ENCODE measurements at places on chromosomes 4 and X. TPM values are rescaled to one million over a fixed set of nuclear protein-coding genes. Genes with fewer than 3 reads are reported as not detected.

DNA sequence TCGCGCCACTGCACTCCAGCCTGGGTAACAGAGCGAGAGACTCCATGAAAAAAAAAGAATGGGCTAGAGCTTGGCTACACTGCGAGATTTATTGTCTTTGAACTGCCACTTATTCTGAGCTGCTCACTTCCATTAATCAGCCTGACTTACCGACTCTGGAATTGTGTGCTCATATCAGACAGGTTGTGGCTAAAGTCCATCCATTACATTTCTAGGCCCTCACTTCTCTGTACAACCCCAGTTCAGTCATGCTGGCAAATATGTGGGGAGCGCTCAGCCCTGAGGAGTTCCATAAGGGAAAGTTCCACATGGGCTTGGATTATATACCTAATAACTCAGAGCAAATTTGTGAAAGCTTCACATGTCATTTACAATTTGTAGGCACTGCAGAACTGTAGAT lies 270.6 kb downstream of the TRIML1 start:
- H3K27me3 ChIP-seq, result no peaks in the 10 kb centered on the region
- H3K36me3 ChIP-seq, result no peaks in the 10 kb centered on the region
- no peak overlapping the region for H3K4me3 ChIP-seq
- H3K27ac ChIP-seq, result no peak overlapping the region

MGARP gene
- 1.4 TPM for total RNA-seq

GRCh38 chr4:75666299-75666698 lies 6.9 kb downstream of the G3BP2 start:
- no peaks in the 10 kb centered on the region for H3K27me3 ChIP-seq
- H3K4me1 ChIP-seq, result peaks cover 21% of the 10 kb centered on the region
- no peak overlapping the region for H3K27ac ChIP-seq
- H3K36me3 ChIP-seq, result peaks cover 8% of the 10 kb centered on the region

SPP1 gene
- total RNA-seq, result 256 TPM

PTCHD1 gene
- total RNA-seq, result under 0.01 TPM

- no peaks in the 10 kb centered on the region for H3K27me3 ChIP-seq
- no peak for DNase-seq
- H3K4me1 ChIP-seq, result no peaks in the 10 kb centered on the region
- H3K27ac ChIP-seq, result no peak overlapping the region
- H3K4me3 ChIP-seq, result no peak overlapping the region
Observed at GRCh38 chrX:153649178-153649914, 2.3 kb downstream of the DUSP9 start.

GRCh38 chr4:148091896-148092295 lies 350.3 kb downstream of the NR3C2 start:
- H3K27ac ChIP-seq, result no peak overlapping the region
- H3K4me3 ChIP-seq, result no peak overlapping the region
- no peaks in the 10 kb centered on the region for H3K36me3 ChIP-seq
- no peak for DNase-seq

DNA sequence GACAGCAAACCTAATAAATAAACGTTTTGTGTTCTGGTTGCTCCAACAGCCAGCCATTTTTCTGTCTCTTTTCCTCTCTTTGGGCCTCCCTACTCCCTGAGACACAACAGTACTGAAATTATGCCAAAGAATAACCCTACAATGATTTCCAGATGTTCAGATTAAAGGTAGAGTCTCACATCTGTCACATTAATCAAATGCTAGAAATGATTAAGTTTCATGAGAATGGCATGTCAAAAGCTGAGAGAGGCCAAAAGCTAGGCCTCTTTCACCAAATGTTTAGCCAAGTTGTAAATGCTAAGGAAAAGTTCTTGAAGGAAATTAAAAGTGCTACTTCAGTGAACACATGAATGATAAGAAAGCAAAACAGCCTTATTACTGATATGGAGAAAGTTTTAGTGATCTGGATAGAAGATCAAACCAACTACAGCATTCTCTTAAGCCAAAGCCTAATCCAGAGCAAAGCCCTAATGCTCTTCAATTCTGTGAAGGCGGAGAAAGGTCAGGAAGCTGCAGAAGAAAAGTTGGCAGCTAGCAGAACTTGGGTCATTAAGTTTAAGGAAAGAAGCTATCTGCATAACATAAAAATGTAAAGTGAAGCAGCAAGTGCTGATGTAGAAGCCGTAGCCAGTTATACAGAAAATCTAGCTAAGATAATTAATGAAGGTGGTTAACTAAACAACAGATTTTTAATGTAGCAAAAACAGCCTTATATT lies 182.1 kb upstream of the NUDT6 start:
- H3K36me3 ChIP-seq, result no peaks in the 10 kb centered on the region
- DNase-seq, result no peak
- no peak overlapping the region for H3K4me3 ChIP-seq
- H3K27me3 ChIP-seq, result no peaks in the 10 kb centered on the region
- peaks cover 15% of the 10 kb centered on the region for H3K4me1 ChIP-seq

DNA sequence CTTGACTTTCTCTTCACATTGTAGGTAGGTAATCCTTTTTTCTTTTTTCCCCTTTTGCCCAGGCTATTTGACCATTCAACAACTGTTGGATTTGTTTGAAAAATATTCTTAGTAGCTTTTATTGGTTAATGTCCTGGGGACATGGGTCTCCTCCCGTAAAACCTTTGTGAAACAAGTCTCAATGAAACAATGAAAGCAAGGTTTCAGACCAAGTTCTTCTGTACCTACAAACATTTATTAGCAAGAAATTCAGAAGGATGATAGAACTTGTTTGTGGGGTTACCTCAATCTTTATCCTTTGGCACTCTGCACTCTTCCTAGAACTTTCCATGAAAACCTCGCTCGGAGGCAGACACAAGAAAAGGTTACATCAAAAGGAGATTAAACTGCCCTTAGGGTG lies 190.7 kb upstream of the ANK2 start:
- H3K27ac ChIP-seq, result no peak overlapping the region
- no peak for DNase-seq
- no peaks in the 10 kb centered on the region for H3K36me3 ChIP-seq
- H3K4me3 ChIP-seq, result no peak overlapping the region
- H3K4me1 ChIP-seq, result peaks cover 6% of the 10 kb centered on the region

DNA sequence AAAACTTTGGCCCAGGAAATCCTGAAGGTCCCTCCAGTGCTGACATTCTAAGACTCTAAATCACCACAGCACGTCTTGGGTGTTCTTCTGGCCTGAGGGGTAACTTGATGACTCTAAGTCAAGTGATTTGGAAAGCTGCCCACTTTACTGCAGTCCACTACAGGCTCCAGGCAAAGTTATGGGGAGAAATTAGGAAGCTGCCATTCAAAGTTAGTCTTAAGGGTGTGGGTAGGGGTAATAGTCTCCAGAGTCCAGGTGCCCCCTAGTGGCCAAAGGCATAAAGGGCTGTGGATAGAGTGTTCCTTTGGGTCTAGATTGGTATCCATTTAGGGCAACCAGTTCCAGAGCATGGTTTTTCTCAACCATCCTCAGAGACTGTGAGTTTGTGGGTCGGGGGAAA lies 38.7 kb upstream of the SLC16A2 start:
- no peak overlapping the region for H3K27ac ChIP-seq
- H3K36me3 ChIP-seq, result no peaks in the 10 kb centered on the region
- no peaks in the 10 kb centered on the region for H3K4me1 ChIP-seq
- H3K4me3 ChIP-seq, result no peak overlapping the region
- peak; percentile 75 for DNase-seq

GRCh38 chrX:145817331-145818185 lies at the start of gene SLITRK2:
Gene SLITRK2 (plus strand): TSS chrX:145817829. CDS start chrX:145822426, 4,597 bp downstream.
- peak within 1 kb of the TSS; percentile 29 for H3K4me3 ChIP-seq
- no peaks in the 10 kb centered on the region for H3K4me1 ChIP-seq
- H3K27ac ChIP-seq, result peak within 1 kb of the TSS; percentile 87
- no peak for DNase-seq

DNA sequence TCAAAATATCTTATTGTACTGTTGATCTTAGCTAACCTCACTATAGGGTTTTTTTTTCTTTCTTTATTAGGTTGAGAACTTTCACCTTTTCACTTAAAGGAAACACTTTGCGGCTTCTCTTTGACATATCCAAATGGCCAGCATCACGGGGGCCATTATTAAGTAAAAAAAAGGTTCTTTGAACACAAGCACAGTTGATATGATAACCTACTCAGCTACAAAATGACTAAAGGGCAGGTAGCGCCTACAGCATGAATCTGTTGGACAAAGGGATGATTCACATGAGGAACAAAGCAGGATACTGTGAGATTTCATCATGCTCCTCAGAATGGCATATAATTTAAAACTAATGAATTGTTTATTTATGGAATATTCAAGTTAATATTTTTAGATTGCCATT lies 119.6 kb downstream of the CCSER1 start:
- H3K27ac ChIP-seq, result no peak overlapping the region
- DNase-seq, result no peak
- no peak overlapping the region for H3K4me3 ChIP-seq
- no peaks in the 10 kb centered on the region for H3K36me3 ChIP-seq
- H3K27me3 ChIP-seq, result no peaks in the 10 kb centered on the region

SPCS3 gene
- total RNA-seq, result 70.3 TPM

DNA sequence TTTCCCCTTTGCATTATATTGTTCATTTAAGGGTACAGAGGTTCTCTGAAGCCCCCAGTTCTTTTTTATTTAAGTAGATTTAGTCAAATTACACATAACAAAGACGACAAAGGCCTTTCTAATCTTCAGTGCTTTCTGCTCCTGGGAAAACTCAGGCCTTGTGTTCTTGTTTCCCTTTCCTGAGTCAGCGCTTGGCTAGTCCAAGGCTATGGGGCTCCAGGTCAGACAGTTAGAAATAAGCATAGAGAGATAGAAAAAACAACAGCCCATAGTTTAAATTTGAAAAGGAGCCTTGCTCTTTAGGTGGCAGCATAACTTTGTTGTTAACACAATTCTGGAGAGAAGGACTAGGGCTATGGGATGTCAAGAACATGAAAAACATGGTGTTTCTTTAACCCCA lies 97.3 kb downstream of the PPP1R2C start:
- H3K27me3 ChIP-seq, result no peaks in the 10 kb centered on the region
- no peak overlapping the region for H3K27ac ChIP-seq
- no peaks in the 10 kb centered on the region for H3K4me1 ChIP-seq
- DNase-seq, result peak; percentile 5
- H3K4me3 ChIP-seq, result no peak overlapping the region

DNA sequence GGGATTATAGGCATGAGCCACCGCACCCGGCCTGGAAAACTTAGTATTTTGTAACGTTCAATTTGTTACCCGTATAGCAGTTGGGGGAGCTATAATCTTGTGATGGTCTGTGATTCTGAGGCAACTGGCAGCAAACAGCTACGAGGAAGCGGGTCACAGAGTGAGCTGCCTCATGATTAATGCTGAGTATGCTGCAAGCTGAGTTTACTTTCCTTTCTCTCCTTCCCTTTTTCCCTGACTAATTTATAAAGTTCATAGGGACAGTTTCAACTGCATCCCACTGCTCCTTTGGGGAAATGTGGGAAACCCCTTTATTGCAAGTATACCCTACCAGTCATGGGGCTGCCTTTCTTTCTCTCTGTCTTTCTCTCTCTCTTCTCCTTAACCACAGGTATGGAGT lies 17.7 kb upstream of the ELOVL6 start:
- DNase-seq, result no peak
- no peak overlapping the region for H3K27ac ChIP-seq
- no peaks in the 10 kb centered on the region for H3K36me3 ChIP-seq

ZNF732 gene
- 0.44 TPM for total RNA-seq

All from tibial nerve (tissue), 4 donors.